ENCODE measurements at places on chromosomes 4 and X.

GRCh38 chr4:77697860-77698590, 92.4 kb downstream of the CXCL13 start:
- no peak for DNase-seq

DNA sequence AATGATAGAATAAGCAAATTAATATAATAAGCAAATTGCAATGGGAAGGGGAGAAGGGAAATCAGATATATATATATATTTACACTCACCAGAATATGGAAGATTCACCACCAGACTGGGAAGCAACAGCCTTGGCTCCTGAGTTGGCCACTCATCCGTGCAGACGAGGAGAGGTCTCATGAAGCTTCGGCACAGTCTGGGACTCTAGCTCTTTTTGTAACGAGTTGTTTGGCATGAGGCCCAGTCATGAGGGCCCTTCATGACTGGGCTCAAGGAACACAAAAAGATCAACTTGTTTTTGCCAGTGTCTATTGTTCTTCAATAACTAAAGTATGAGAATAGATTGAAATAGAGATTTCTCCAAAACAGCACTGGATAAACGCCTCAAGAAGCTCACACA, 176.4 kb downstream of the ADGRA3 start:
- DNase-seq: no peak

- DNase-seq: no peak
These were observed 217.5 kb upstream of the GYPA start for GRCh38 chr4:144357975-144358374.

DNA sequence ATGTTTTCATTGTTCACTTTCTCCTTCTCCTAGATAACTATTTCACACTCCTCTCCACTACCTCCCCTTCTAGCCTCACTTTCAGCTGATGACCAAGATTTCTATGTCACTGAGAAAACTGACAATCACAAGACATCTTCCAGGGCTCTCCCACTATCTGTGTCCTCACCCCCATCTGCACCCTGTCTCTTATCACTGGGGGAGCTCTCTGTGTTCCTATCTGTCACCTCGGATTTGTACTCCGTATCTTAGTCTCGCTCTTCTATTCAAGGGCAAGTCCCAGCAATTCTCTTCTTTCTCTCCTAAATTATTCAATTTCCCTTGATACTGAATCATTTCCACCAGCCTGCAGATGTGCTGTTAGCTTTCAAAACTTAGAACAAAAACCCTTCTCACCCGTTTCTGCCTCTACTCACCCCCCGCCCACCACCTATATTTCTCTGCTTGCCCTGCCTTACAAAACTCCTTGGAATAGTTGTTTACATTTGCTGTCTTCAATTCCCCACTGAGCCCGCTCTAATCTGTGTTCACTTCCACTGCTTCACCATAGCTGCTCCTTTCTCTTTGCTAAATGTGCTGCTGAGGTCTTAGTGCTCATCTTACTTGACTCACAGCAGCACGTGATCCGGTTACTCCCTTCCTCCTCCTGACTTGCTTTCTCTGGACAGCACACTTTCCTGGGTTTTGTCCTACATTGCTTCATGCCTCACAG, 293.2 kb downstream of the UNC5C start:
- DNase-seq: no peak

DNA sequence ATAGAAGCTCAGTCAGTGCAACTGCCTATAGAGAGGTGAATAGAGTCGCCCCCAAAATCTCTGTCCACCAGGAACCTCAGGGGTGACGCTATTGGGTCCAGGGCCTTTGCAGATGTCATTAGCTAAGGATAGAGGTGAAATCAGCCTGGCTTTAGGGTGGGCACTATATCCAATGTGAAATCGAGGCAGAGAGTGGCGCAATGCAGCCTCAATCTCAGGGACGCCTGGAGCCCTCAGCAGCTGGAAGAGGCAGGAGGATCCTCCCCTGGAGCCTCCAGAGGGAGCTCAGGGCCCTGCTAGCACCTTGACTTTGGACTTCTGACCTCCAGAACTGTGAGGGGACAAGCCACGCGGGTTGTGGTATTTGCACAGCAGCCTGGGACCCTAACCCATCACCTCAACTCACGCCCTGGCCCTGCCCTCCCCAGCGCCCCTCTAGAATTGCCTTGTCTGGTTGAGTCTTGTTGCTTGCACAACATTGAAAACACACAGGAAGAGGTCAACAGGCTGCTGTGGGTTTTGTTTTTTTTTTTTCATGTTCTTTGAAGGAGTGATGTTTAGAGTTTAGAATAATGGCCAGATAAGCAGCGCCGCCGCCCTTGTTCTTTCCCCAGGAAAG, 89.4 kb upstream of the PSAPL1 start:
- DNase-seq: no peak

DNA sequence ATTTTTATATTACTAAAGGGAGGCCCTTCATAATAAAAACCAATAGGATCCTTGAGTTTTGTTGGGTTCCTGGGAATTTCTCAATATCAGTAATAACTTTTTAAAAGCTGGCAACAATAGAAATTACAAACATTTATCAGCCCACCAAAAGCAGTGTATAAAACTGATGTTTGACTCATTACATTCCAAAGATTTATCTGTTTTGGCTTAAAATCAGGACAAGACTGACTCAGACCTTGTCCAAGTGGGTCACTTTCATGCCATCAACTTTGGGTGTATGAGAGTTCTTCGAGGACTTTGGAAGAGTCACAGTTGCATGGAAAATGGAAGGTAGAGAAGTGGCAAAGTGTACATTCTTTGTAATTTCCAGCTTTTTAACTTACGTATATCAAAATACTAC, 102.8 kb downstream of the FRMPD4 start:
- no peak for DNase-seq

DNA sequence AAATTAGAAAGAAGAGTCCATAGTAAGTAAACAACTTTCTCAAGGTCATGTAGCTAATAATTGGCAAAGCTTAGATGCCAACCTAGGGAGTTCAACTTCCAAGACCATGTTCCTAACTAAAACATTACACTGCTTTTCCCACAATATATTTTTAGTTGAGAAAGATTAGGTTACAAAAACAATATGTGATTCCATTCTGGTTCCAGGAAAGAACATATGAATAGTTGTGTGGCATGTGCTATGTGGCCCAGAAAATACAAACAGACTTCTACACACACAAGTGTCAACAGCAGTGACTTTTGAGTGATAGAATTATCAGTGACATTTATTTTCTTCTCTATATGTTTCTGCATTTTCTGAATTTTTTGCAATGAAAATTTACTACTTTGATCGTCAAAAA, 62.7 kb upstream of the EDNRA start:
- no peak for DNase-seq

DNA sequence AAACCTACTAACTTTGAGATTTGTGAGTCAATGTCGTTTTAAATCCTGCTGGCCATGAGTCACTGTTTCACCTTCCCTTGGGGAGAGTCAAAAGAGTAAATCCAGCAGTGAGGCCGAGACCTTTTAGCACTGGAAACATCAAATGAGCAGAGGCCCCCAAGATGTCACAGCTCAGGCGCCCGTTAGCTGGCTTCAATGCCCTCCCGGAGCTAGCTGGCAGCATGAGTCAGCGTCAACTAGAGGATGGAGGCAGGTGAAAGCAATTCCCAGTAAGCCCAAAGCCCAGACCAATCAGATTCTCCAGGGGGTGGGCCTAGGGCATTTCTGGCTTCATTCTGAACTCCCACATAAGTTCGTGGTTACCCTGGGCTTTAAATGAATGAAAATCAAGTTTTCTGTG, 170.9 kb downstream of the CLCN4 start:
- DNase-seq: no peak

GRCh38 chr4:98260047-98260578, 1.1 kb upstream of the RAP1GDS1 start:
- no peak for DNase-seq

DNA sequence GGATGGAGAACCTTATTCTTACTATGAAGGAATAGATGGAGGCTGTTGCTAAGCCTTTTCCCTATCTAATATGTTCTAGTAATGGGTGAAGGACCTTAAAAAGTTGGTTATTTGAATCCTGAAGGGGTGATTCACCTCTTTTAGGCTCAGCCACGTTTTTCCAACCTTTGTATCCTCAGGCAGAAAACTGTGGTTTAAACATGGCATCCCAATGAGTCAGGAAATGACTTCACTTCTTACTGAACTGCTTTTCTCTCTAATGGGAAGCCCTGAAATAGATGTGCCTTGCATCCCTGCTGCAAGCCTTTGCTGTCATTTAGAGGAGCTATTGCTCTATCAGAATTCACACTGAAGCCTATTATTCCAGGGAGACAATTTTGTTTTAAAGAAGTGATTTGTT, 191.0 kb upstream of the ARX start:
- no peak for DNase-seq

DNA sequence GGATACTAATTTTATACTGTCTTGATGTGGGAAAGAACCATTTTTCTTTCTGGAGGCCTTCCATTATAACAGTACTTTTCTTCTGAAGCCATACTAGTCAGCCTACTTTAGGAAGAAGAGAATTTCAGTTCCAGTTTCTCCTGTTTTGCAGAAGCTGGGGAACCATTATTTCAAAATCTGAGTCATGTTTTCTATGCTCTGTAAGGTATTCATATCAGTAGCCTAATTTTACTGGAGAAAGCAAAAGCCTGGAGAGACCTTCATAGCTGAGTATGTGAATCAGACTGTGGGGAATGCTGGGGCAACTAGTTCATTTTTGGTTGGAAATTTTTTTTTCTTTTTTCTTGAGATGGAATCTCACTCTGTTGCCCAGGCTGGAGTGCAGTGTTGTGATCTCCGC, 22.4 kb downstream of the AFF1 start:
- DNase-seq: no peak

- DNase-seq: peak; percentile 22
These were observed 69.3 kb downstream of the BMP2K start for GRCh38 chr4:78845472-78845871.

DNA sequence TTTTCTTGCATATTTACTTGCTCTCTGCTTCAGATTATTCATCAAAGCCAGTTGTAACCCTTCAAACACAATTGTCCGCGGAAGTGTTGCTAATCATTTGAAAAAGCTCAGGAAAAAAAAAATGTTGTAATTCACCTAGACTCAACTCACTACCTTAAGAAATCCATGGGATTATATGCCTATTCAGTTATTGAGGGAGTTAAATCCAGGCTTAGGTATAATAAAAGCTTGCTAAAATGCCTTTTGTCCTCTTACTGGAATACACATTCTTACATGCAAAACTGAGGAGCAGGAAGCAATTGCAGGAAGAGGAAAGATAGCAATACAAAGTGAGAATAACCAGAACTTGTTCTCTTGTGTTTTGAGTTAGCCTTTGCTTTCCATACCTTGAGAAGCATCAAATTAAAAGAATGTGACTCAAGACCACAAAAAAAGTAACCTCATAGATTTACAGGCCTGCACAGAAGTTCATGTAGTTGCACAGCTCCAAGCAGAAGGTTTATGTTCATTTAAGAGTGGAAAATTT, 91.4 kb upstream of the FAM241A start:
- no peak for DNase-seq

DNA sequence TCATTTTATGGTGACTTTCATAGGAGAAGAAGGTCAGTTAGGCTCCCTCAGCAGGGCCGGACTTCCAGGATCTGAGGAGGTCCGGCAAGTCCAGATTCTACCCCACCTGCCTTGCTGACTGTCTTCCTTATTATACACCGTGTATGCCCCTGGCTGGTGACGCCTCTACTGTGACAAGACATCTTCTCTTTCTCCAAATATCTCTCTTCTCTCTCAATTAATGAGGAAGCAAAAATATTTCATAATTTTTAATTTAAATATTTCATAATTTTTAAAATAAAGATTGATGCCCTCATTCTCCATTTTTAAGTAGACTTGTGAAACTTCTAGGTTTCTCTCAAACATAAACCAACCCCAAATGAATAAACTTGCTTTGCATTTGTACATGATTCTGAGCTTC, 202.5 kb downstream of the NSUN7 start:
- no peak for DNase-seq

DNA sequence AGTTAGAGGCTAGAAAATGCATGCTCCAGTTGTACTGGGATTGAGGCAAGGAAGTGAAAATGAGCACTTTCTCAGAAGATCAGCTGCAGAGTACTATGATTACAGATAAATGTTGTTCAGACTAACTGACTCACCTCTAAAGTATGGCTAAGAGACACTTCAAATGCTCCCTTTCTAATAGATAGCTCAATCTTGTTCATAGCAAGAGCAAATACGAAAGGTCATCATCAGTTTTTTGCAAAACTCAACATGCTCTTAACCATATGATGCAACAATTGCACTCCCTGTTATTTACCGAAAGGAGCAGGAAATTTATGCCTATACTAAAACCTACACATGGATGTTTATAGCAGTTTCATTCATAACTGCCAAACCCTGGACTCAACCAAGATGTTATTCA, 838.4 kb upstream of the INTU start:
- DNase-seq: no peak

- DNase-seq: peak; percentile 13
These were observed 326.3 kb upstream of the ZCCHC13 start for GRCh38 chrX:73977542-73978169.

- no peak for DNase-seq
These were observed 169.4 kb downstream of the GLUD2 start for GRCh38 chrX:121216641-121217374.
